Articular chondrocyte of knee joint (primary cell): ENCODE measurements at places on chromosomes 1 and 21. TPM values are rescaled to one million over a fixed set of nuclear protein-coding genes. Genes with fewer than 3 reads are reported as not detected.

The CSMD2 gene
- 4.0 and 9.3 TPM in 2 replicates for total RNA-seq

The CELA2A gene
- not detected in 2 replicates for total RNA-seq

The PTGFRN gene
- total RNA-seq = 55.9 and 59.6 TPM in 2 replicates

The GJC2 gene
- total RNA-seq = 2.1 TPM in 2 replicates

The LRRIQ3 gene
- total RNA-seq = 0.39 and 1.5 TPM in 2 replicates

The ASTN1 gene
- total RNA-seq = under 0.01 TPM in 1 of 2 replicates, not detected in the other

The IGSF3 gene
- total RNA-seq = 2.1 and 2.5 TPM in 2 replicates

The HORMAD1 gene
- total RNA-seq = 0.13 and 0.65 TPM in 2 replicates

The AMY2A gene
- total RNA-seq = not detected in 2 replicates

The ENO1 gene
- 2,631 and 3,264 TPM in 2 replicates for total RNA-seq

The EPHX1 gene
- 113 and 122 TPM in 2 replicates for total RNA-seq

The GSTM2 gene
- total RNA-seq = 16.2 and 16.9 TPM in 2 replicates

The NBPF4 gene
- total RNA-seq = 0.11 TPM in 1 of 2 replicates, not detected in the other

The KCNJ6 gene
- 0.78 and 1.3 TPM in 2 replicates for total RNA-seq

The WNT9A gene
- total RNA-seq = 0.52 and 0.76 TPM in 2 replicates

The TSPEAR gene
- total RNA-seq = not detected in 2 replicates

The KCND3 gene
- 4.4 and 11.8 TPM in 2 replicates for total RNA-seq

The SPATA46 gene
- not detected in 2 replicates for total RNA-seq

The NCAM2 gene
- total RNA-seq = 1.4 and 3.1 TPM in 2 replicates

The KCTD3 gene
- 51.5 and 56.6 TPM in 2 replicates for total RNA-seq

The HECTD3 gene
- total RNA-seq = 20.9 and 23.5 TPM in 2 replicates

The CHIT1 gene
- under 0.01 TPM in 2 replicates for total RNA-seq

The ADCY10 gene
- 0.11 and 0.26 TPM in 2 replicates for total RNA-seq

The FAM151A gene
- total RNA-seq = not detected in 2 replicates

The MYOC gene
- 2.8 and 4.7 TPM in 2 replicates for total RNA-seq

The ZMYND12 gene
- 1.4 and 2.2 TPM in 2 replicates for total RNA-seq

The SPOCD1 gene
- total RNA-seq = 44.3 and 48.9 TPM in 2 replicates

The SERINC2 gene
- 3.7 and 5.0 TPM in 2 replicates for total RNA-seq

The CDA gene
- total RNA-seq = 10.1 and 15.0 TPM in 2 replicates

The UMODL1 gene
- under 0.01 TPM in 2 replicates for total RNA-seq

The TRNP1 gene
- 6.4 and 8.4 TPM in 2 replicates for total RNA-seq

The TMEM54 gene
- 33.9 and 35.7 TPM in 2 replicates for total RNA-seq
